Osteocyte (in vitro differentiated cells): ENCODE measurements at places on chromosomes 12 and 14.

DNA sequence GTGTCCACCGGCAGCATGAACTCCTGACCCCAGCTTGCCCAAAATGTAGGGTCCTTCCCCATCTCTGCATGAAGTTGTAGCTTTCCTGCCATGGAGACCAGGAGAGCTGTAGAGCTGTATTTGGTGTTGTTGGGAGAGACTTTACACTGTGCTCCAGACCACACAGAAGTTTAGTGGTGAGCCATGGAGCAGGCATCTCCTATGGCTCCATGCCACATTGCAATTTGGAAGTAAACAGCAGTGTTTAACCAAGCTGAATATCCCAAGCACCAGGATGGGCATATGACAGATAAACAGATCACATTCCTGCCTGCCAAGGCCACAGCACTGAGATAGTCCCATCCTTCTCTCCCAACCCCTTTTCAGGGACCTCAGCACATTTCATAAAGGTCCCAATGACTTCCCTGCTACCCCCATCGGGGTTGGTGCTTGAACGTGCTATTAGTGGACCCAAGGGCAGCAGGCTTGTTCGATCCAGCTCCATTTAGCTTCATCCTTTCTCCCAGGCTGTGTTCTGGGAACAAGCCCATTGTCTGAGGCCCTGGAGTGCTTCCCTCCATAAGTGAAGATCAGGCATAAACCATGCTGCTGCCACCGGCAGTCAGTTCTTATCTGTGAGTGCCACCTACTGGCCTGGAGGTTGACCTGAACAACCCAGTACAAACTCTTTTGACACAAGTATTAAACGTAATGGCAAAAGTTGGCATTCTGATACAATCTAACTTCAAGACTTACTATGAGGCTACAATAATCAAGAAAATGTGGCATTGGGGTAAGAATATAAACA, 172.3 kb upstream of the ATXN7L3B start:
- DNase-seq = no peak

- no peak for DNase-seq
Measured at GRCh38 chr14:74754157-74754556, 9.0 kb upstream of the YLPM1 start.

GRCh38 chr12:119406308-119406707, 71.8 kb downstream of the CCDC60 start:
- no peak for DNase-seq

GRCh38 chr12:92785563-92785950, 82.8 kb downstream of the PLEKHG7 start:
- DNase-seq = no peak

DNA sequence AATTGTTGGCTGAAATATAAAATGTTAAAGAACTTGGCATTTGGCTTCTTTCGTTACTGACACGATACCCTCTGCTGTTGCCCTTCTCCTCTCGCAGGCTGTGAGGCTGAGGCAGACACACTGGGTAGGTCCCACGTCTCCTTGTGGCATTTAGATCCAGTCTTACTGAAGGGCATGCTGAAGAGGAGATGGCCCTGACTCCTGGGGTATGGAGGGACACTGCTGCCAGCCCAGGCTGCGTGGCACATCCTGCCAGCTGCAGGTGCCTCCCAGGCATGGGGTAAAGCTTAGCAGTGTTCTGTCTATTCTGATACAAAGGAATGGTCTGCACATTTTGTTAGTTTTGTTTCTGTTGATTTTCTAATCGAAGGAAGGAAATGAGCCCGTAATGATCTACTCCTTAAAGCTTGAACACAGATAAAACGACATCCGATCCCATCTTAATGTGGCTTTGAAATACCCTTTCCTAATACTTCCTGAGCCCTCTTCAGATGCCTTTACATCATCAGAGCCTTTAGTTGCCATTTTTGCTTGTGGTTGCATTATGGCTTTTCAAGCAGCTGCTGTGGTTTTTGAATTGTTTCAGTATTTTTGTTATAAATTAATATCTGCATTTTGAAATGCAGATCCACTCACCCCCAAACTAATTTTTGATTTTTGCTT, 61.1 kb downstream of the WDR20 start:
- DNase-seq = no peak
